Amniotic epithelial cell (primary cell): ENCODE measurements at places on chromosomes 1 and 21.

DNA sequence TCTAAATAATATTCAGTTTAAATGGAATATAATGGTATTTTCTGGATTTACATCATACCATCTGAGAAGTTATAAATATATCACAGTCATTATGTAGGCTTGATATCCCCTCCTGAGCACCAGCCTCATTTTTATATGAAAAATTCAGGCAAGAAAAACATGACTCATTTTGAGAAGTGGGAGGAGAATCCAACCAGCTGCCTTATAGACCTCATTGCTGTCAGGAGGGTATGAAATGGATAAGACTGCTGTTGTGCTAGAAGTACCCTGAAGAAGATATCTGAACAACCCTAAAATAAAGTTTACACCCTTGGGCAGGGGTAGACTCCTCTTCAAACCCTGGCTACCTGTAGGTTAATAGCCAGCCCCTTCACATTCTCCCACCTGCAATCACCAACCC lies 8.8 kb downstream of the GIPC2 start:
- peak; percentile 20 for DNase-seq

- peak; percentile 49 for DNase-seq
Observed at GRCh38 chr1:151970128-151970527, 23.5 kb downstream of the S100A10 start.

DNA sequence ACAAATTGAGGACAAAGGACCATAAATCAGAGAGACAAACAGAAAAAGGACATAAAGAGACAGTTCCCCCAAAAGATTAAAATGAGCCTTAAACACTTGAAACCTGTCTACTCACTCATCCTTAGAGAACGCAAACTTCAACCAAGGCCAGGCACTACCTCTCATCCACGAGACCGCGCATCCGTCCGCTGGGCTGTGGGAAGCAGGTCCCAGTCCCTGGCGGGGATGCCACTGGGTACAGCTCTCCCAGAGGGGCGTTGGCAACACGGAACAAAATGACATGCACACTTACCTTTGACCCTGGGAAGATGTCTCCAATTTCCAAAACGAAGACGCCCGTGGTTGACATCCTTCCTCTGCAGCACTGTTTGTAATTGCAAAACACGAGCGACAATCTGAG lies 16.5 kb upstream of the ADARB1 start:
- no peak for DNase-seq

DNA sequence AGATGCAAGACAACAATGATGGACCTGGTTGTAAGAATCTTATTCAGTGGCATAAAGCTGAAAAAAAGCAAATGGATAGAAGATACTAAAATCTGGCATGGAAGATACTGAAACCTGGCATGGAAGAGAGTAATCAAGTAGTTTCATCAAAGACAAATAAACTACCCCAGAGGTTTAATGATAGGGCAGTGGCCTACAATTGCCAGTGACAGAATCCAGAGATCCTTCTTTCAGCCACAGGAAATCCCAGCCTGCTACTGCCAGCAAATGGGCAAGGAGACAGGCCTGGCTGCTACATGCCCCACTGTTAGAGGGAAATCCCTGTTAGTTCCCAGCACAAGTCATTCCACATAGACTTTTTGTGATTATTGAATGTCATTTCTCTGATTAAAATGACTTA lies 409.4 kb downstream of the VAV3 start:
- DNase-seq, result no peak

GRCh38 chr1:63405987-63406386 lies 38.6 kb downstream of the ALG6 start:
- DNase-seq, result no peak

GRCh38 chr1:89451011-89451410 lies 73.6 kb upstream of the LRRC8B start:
- DNase-seq, result peak; percentile 70

DNA sequence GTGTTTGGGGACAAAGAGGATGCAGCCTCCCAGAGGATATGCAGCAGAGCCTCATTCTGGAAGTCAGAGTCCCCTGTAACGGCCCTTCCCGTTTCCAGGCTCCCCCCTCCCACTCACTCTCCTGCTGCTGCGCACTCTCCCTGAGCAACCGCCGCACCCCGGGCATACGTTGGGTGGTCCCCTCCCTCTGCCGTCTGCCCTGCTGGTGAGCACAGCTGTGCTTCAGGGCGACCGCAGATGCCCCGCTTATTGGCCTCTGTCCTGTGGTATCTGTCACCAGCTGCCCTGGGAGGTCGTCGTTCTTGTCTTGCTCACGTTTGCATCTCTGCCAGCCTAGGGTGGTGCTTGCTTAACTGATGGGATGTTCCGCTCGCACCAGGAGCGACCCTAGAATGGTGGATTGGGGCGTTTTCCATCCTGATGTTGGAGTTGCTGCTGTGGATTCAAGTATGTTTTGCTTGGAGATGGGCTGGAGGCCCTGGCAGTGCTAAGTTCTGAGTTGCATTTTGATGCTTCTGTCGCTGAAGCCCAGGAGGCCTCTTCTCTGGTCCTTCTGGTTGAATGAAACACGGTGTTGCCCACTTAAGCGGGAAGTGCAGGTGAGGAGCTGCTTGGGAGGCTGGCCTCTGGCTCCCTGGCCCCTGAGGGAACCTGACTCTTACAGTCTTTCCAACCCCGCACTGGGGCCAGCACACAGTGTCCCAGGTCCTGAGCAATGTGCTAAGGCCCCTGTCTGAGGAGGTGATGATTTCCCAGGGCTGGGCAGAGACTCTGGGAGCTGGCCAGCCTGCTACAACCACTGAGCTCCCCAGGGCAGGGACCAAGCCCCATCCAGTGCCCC lies 3.2 kb downstream of the TMEM201 start:
- DNase-seq, result no peak

DNA sequence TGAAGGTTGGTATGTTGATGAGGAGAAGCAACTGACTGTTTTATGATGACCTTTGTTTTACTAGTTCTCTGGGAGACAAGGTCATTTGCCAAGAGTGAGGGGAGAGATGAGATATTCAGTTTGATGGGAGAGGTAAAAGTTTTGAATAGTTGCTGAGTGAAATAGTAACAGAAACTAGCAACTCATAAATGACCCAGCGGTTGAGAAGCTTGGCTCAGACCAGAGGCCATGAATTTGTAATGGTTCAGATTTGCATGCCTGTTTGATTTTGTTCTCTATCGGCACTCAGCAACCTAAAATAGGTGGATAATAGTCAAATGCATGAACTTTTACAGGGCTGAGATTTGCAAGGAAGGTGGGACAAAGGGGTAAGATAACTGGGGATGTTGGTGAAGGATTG lies 6.6 kb downstream of the CCDC30 start:
- DNase-seq, result no peak

GRCh38 chr21:34995979-34996303 lies 53.2 kb downstream of the RUNX1 start:
- DNase-seq, result no peak

GRCh38 chr1:12810691-12811408 lies 19.7 kb downstream of the PRAMEF1 start:
- no peak for DNase-seq

GRCh38 chr1:42380586-42381279 lies at the start of gene RIMKLA:
Gene RIMKLA, plus strand, starts transcription at chr1:42380792. Its CDS starts 143 bp downstream, at chr1:42380935.
- peak; percentile 1 for DNase-seq
